ENCODE measurements at places on chromosomes 5 and 9.

DNA sequence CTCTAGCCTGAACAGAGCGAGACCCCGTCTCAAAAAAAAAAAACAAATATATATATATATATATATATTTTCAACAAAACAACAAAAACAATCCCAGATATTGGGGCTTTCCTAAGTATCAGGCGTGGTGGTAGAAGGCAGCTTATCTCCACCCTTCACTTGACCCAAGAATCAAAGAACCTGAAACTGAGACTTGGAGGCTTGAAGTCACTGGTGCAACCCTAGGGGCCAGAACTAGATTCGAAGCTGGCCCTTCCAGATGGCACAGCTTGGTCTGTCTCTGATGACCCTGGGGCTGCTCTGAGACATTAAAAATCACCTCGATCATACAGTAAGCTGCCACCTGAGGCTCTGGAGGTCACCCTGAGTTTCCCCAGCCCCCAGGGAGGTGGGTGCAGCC lies 1.3 kb upstream of the KCNMB1 start:
- no peak for DNase-seq

DNA sequence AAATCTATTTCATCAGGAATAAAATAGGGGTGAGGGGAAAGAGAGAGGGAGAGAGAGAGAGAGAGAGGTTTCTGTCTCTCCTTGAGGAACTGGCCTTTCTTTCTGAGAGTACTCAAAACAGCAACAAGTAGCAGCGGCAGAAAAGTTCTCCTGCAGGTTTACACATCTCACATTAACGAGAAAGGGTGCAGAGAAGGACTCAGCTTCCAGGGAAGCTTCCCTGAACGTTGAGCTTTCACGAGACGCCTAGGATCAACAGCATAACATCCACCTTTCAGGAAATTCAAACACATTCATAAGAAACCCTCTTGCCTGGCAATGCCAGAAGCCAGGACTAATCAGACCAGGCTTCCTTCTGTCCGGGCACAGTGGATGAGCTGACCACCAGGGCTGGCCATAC lies 162.9 kb downstream of the ZDHHC21 start:
- no peak for DNase-seq

DNA sequence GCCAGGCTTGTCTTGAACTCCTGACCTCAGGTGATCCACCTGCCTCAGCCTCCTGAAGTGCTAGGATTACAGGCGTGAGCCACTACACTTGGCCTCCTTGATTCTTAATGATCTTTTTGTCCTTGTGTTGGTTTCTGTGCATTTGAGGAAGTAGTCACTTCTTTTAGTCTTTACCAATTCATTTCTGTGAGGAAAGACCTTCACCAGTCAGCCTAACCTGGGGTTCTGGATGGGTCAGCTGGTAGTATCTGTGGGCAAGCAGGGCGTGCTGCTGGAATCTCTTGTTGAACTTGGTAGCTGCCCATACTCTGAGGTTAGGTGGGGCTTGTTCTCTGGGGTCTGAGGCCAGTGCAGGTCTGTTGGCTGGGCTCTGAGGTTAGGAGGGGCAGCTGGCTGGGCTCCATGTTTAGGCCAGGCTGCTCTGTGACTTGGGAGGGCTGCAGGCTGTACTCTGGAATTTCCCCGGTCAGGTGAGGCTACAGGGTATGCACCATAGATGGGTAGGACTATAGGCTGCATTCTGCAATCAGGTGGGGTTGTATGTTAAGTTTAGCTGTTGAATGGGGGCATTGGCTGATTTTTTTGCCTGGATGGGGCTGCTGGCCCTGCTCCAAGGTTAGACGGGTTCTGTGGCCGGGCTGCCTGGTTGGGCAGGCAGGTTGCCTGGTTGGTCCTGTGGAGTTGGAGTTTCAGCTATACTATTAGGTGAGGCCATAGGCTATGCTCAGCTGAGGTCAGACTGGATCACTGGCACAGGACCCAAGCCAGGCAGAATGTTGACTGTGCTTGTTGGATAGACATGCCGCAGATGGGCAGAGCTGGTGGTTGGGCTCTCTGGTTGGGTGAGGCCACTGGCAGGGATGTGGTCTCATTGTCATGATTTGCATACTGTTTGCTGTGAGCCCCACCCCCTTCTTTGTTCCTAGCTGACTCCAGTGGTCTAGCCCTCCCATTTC lies 19.2 kb downstream of the UBAP1 start:
- DNase-seq, result no peak

- DNase-seq, result no peak
Measured at GRCh38 chr5:135034236-135034962, 371 bp upstream of the PITX1 start.

GRCh38 chr5:68304421-68305052 lies 89.0 kb downstream of the PIK3R1 start:
- no peak for DNase-seq

GRCh38 chr5:108372369-108372768 lies 9.5 kb downstream of the FBXL17 start:
- no peak for DNase-seq

DNA sequence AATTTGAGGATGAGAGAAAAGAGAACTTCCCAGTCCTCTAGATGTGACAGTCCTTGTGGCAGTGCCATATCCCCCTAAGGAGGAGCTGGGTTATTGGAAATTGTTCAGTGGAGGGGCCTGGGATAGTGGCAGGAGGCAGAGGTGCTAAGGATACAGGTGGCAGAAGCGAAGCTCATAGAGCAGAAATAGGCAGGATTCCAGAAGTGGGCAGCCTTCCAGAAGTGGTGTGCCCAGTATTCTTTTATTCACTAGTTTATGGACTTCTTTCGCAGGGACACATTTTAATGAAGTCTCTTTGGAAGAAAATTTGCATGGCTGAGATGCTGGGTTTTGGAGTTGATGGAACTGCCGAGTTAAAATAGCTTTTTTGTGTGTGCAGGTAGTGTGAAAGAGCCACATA lies 6.8 kb downstream of the PIK3R1 start:
- no peak for DNase-seq

- DNase-seq, result no peak
Measured at GRCh38 chr5:94911276-94911675, 292.8 kb downstream of the SLF1 start.

- DNase-seq, result no peak
Measured at GRCh38 chr9:7811677-7812076, 12.1 kb upstream of the DMAC1 start.

GRCh38 chr5:95768731-95769130 lies 37.6 kb downstream of the RHOBTB3 start:
- DNase-seq, result no peak

GRCh38 chr5:139091439-139092156 lies 106.6 kb downstream of the SIL1 start:
- no peak for DNase-seq

GRCh38 chr9:68760674-68761333 lies 55.8 kb downstream of the PIP5K1B start:
- no peak for DNase-seq

DNA sequence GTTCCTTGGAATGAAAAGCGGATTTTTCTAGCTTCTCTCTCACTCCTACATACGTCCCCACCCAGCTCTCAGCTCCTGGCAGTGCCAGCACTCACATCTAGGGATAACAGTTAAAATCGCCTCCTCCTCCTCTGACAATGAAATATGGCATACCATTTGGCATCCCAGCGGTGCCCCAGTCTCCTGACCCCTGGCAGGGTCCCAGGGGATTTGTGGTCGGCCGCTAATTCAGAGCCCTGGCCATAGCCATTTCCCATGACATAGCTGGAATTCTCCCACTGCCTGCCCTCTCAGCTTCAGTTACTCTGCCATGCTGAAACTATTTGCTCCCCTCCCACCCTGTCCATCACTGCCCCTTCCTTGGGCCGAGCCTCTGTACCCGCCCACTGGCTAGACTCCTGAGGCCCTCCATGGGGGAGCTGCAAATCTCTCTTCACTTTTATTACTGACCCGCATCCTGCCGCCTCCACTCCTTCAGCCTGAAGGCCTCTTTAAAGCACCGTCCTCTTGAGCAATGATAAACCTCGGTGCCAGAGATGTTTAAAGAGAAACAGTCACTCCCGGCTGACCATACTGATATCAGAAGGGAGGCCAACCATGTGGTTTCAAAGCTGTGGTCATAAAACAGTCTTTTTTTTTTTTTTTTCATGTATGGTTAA lies 139.8 kb downstream of the SLIT3 start:
- DNase-seq, result no peak

GRCh38 chr5:145944328-145944727 lies 8.0 kb downstream of the SH3RF2 start:
- no peak for DNase-seq

GRCh38 chr5:69083412-69083811 lies 10.4 kb upstream of the SLC30A5 start:
- no peak for DNase-seq

- no peak for DNase-seq
Measured at GRCh38 chr5:153718713-153719112, 228.2 kb downstream of the GRIA1 start.

DNA sequence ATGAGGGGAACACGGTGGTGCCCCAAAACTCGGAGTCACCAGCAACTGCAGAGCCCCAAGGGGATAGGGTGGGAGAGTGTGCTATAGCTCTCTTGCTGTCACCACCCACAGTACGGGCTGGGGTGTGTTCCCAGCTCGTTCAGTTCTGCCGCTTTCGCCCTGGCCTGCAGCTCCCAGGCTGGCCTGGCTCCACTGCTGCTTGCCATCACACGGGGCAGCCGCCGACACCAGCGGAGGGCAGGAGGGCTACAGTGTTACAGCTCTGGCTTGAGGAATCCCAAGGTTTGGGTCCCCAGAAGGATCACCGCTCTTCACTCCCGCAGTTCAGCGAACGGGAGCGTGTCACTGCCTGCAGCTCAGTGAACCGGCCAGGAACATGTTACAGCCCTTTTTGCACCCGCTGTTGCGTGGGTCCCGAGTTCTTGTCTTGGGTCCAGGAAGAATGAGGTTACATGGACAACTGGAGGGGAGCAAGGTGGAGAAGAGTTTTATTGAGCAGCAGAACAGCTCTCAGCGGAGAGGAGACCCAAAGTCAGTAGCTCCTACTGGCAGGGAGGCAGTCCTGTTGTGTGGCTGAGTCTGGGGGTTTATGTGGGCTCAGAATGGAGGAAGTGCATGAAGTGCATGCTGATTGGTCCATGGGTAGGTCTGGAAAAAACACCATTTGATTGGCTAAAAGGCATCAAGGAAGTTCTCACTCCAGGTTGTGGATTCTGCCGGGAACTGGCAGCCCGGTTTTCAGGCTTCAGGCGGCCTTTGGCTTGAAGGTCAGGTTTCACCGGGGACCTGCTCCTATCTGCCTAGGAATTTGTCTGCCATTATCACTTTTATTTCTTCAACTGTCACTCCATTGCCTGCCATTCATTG lies 113.4 kb downstream of the EHMT1 start:
- DNase-seq, result no peak

- no peak for DNase-seq
Measured at GRCh38 chr5:115818821-115819220, 2.4 kb upstream of the CDO1 start.

DNA sequence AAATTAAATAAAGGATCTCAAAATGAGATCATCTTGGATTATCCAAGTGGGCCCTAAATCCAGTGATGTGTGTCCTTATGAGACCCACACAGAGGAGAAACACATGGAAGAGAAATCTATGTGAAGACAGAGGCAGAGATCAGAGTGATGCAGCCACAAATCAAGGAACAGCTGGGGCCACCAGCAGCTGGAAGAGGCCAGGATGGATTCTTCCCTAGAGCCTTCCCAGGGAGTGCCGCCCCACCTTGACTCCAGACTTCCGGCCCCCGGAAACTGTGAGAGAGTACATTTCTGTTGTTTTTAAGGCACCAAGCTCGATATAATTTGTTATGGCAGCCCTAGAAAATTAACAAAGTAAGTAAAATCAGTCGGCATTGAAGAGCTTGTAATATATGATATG lies 286.9 kb downstream of the FBXL7 start:
- no peak for DNase-seq

DNA sequence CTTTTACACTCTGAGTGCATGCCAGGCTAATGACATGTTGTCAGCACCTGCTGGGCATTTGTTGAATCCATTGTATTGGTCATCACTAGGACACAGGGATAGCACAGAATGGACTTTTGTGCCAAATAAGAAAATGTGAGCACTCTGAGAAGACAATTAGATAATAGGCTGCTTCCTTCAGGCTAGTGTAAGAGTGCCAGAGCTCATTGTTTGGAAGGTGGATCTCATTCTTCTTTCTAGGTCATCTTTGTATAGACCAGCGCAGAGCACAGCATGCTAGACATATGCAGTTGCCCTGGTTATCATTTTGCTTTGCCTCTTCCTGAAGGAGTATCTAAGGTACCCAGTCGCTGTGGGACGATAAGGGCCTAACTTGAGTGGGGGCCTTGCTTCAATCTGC lies 493.4 kb upstream of the COX7C start:
- DNase-seq, result no peak

DNA sequence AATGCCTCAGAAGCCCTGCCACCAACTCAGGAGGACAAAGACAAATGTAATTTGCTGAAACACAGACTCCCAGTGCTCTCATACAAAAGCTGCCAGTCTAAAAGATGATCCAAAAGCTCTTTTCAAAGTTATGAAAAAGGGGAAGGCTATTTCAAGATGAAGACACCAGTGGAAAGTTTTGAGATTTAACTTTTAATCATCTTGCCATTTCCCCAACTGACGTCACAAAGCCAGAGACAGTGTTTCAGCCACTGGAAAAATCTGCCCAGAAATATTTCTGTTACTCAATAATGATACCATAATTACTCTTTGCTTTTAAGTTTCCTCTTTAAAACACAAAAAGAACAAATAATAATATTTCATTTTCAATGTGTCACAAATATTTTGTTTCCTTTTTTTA lies 20.9 kb downstream of the ENG start:
- no peak for DNase-seq

Data from CD4-positive, alpha-beta T cell treated with Interleukin-2 at 100 ng/mL for 4 hours (primary cell).